ENCODE measurements at places on chromosomes 12 and 14.

DNA sequence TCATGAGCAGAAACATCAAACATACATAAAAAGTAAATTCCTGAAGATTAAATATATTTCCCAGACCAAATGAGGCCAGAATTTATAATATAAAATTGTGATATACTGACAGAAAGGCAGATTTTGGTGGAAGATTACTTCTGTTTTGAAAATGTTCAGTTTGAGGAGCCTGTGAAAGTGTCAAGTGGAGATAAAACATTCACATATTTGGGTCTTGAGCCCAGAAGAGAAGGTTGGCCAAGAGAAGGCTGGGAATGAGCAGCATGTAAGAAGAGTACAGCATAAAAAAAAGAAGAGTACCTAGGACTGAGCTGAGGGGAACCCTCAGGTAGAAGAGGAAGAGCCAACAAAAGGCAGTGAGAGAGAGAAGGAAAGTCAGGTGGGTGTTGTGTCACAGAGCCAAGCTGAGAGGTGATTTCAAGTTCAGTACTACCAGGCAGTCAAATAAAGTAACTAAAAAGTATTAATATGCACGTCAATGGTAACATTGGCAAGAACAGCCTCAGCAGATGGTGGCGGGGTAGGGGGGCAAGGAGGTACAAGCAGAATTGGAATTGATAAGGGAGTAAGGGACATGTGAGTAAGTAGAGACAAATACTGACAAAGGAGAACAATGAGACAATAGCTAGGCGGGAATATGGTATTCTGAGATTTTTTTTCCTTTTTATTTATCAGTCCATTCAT is 120.7 kb upstream of the TTC7B start:
- DNase-seq: no peak

DNA sequence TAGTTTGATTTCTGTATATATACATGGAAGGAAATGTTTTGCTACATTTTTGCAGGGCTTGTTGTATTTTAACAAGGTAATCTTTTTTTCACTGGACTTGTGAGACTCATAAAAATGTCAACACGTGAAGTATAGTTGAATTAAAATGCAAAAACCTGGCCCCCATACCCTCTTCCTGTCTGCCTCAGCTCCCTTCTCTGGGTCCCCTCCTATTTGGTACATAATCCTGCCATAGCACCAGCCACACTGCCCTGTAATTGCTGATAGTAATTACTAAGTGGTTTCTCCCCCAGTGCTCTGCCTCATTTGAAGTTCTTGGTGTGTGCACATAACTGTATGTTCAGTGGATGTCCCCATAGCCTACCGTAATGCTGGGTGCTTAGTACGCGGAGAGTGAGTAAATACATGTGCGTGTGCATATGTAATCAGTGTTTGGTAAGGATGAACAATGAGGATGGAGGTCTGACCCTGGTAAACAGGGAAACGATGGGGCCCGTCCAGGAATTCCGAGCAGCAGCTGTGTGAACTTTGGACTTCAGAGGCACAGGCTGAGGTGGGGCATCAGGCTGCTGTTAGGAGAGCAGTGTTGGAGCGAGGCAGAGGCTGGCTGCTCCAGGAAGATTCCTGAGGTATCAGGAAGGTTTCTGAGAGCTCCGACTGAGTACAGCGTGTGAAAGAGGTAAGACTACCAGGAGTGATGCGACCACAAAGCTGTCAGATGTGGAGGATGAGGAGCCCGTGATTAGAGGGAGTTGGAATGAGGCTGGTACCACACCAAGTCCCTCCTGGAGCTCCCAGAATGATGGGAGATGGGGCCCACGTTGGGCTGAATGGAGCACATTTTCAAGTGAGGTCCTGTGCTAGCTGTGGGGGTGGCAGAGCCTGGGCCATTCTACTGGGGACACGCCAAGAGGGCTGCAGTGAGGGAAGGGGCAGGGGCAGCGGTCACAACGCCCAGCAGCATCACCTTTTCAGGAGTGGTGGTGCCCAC is 106.8 kb downstream of the PELI2 start:
- DNase-seq: no peak

- peak; percentile 26 for DNase-seq
These were observed 156.5 kb downstream of the PRKCH start for GRCh38 chr14:61477712-61478462.

- no peak for DNase-seq
These were observed 233.3 kb upstream of the PPFIA2 start for GRCh38 chr12:81992461-81992860.

GRCh38 chr12:57940052-57940914 is 1.1 kb upstream of the ATP23 start:
- DNase-seq: no peak

GRCh38 chr12:80184926-80185325 is 85.6 kb downstream of the OTOGL start:
- no peak for DNase-seq

GRCh38 chr12:107884769-107885694 is 110.5 kb downstream of the ASCL4 start:
- peak; percentile 51 for DNase-seq

DNA sequence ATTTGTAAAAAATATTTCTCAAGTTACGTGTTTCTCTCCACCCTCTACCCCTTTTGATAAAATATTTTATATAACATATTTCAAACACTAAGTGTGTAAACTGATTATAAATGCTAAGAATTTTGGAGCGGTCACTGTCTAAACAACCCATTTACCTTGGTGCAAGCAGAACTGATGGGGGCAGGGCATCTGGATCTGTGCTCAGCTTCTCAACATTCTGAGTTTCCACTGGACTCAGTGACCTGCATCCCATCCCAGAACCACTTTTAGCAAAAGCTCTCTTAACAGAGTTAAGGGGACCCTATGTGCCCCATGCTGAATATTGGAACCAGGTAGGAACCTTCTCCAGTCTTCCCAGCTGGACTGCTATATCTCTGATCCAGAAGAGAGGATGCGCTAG is 53.5 kb downstream of the CKAP4 start:
- no peak for DNase-seq

DNA sequence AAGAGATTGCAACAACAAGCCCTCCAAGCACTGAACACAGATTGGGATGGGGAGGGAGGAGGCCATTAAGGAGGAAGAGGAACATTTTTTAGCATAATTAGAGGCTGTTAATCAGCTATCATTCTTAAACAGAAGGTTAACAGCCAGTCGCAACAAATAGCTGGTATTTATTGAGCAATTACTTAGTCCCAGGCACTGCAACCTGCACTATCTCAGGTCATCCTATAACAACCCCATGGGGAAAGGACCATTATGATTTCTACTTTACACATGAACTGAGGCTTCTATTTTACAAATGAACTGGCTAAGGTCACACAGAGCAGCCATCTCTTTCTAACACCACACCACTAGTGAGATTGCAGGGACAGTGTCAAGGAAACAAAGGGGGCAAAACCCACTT is 10.4 kb downstream of the RAB35 start:
- no peak for DNase-seq

- DNase-seq: no peak
These were observed 99.2 kb upstream of the SCAF11 start for GRCh38 chr12:46089414-46090162.

GRCh38 chr14:54590481-54590880 is 23.6 kb downstream of the SAMD4A start:
- no peak for DNase-seq

DNA sequence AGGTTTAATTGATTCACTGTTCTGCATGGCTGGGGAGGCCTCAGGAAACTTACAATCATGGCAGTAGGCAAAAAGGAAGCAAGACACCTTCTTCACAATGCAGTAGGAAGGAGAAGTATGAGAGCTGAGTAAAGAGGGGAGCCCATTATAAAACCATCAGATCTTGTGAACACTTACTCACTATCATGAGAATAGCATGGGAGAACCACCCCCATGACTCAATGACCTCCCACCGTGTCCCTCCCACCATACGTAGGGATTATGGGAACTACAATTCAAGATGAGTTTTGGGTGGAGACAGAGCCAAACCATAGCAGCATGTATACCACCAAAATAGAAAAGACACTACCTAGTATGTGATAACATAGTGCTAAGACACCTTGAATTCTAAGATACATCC is 2.9 kb upstream of the HMGA2 start:
- no peak for DNase-seq

- no peak for DNase-seq
These were observed 419.0 kb upstream of the CCDC196 start for GRCh38 chr14:66066981-66067776.

GRCh38 chr14:25522926-25523325 is 473.0 kb upstream of the STXBP6 start:
- DNase-seq: no peak

GRCh38 chr12:68959891-68960464 is 27.0 kb upstream of the CPM start:
- DNase-seq: no peak

- DNase-seq: no peak
These were observed 23.9 kb downstream of the GPR68 start for GRCh38 chr14:91220581-91221000.

Data from KG1 (cell line).